NCI-H345 (cell line): ENCODE measurements at places on chromosomes 16 and 17.

DNA sequence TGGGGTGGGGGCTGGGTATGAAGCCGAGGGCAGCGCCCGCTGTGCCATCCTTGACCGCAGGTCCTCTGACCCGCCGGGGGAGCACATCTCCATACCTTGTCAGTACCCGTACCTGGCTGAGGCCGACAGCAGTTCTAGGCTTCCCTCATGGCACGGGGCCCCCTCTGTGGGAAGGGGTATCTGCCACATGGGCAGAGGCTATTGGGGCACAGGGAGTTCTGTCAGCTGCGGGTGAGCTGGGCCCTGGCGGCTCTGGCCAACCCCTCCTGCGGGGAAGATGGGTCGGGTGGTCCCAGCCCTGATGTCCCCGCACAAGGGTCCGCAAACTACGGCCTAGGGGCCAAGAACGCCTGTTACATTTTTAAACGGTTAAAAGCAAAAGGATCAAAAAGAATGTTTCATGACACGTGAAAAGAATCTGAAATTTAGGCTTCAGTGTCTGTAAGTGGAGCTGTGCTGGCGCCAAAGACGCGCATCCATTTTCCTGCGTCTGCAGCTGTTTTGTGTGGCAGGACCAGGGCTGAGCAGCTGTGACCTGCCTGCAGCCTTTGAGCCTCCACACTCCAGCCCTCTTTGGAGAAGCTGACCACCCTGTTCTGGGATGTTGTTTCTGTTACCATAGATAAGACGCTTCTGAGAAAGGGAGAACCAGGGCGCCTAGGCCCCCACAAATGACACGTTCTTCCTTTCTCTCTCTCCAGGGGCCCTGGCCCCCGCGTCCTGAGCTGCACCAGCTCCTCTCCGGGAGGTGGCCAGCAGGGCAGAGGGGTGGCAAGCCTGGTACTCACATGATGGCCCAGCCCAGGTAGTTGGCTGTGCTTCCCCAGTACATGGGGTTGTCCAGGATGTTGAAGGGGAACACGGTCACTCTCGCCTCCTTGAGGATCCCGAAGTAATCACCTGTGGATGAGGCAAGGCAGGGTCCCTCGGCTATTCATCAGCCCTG is 12.7 kb upstream of the RASD1 start:
- no peak for DNase-seq

DNA sequence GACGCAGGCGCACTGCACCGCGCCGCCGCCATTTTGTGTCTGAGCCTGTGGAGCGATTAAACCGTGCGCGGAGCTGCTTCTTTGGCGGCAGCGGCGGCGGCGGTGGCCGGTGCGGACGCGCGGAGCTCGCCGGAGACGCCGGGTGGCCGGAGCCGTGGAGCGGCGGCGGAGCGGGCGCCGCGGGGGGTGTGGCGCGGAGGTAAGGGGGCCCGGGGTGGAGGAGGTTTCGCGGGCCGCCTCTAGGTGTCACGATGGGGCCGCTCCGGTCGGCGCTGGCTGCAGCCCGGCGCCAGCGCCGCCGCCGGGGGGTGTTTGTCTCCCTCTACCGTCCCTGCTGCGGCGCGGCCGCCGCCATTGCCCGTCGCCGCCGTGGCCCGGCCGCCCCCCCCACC is at the start of gene CTCF:
Gene CTCF (plus strand): TSS at position 1 of the 392 bp plus-strand sequence. CDS start 48,307 bp downstream, outside the sequence.
- peak; percentile 74 for DNase-seq

DNA sequence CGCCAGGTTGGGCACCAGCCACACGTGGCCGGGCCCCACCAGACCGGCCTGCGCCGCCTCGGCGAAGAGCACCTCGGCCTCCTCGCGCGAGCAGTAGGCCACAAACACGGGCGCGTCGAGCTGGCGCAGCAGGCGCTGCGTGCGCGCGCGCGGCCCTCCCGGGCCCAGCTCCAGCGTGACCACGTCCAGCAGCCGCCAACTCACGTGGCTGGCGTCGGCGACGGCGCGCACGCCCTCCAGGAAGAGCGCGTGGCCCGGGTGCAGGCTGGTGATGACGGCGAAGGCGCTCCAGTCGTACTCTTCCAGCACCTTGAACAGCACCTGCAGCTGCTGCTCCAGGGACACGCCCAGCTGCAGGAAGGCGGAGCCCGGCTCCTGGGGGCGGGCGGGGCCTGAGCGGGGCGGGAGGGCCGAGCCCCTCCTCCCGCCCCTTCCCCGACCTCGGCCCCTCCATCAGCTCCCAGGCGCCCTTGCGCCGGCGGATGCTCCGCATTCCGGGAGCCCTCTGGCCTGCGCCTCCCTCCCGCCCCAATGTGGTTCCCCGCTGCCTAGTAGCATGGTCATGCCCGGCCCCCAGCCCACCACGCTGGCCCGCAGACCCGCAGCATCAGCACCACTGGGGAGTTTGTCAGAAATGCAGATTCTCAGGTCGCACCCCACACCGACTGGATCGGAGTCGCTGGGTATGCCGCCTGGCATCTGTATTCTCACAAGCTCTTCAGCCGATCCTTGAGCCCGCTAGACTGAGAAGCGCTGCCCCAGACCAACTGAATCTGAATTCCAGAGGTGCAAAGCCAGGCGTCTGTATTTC is 7.2 kb downstream of the GRIN2C start:
- no peak for DNase-seq

GRCh38 chr16:35574011-35574410 is 2114.6 kb downstream of the TP53TG3F start:
- DNase-seq, result no peak

DNA sequence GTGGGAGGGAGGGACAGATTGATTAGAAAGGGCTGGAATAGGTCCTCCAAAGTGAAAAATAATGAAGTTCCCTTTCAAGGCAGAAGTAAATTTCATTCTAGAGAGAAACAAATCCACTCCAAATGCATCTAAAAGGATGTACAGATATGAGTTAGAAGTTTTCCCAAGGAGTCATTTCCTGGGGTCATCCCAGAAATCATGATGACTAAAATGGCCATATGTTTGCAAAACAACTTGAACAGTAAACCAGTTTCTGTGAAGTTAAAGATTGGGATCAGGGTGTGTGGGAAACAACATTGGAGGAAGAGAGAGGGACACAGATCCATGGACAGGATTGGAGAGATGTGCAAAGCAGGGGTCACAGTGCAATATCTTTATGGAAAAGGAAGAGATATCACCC is 32.5 kb upstream of the ARHGAP44 start:
- no peak for DNase-seq

GRCh38 chr16:62863139-62863538 is 826.9 kb upstream of the CDH8 start:
- no peak for DNase-seq

DNA sequence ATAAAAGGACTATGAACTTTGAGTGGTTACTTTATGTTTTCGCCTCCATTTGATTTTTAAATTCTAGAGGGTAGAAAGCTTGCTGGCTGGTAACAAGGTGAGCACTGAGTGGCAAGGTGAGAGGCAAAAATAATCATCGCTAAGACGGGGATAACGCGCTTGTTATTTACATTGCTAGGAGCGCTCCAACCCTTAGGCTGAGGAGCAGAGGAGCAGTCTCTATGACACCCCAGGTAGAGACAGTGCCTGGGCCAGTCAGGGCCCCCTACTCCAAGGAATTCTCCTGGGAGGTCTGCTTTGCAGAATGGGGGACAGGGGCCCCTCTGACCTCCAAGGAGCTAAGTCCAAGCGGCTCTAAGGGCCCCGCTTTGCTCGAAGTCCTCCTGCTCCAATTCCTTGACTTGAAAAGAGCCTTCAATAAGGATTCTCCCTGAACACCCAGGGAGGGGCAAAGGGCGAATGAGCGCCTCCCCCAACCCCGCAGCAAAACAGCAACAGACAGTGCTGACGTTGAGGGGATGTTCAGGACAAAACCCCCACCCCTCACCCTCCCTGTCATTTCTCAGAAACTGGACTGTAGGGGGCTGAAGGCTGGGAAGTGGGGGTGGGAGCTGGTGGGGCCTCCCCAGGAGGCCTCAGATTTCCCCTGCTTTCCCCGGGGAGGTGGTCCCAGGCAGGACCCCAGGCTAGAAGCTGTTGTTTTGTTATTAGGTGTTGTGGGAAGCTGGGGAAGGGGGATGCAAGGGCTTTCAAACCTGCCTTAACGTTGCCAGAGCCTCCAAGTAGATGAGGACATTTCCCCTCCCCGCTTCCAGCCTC is 10.2 kb upstream of the FOXF1 start:
- DNase-seq, result no peak

DNA sequence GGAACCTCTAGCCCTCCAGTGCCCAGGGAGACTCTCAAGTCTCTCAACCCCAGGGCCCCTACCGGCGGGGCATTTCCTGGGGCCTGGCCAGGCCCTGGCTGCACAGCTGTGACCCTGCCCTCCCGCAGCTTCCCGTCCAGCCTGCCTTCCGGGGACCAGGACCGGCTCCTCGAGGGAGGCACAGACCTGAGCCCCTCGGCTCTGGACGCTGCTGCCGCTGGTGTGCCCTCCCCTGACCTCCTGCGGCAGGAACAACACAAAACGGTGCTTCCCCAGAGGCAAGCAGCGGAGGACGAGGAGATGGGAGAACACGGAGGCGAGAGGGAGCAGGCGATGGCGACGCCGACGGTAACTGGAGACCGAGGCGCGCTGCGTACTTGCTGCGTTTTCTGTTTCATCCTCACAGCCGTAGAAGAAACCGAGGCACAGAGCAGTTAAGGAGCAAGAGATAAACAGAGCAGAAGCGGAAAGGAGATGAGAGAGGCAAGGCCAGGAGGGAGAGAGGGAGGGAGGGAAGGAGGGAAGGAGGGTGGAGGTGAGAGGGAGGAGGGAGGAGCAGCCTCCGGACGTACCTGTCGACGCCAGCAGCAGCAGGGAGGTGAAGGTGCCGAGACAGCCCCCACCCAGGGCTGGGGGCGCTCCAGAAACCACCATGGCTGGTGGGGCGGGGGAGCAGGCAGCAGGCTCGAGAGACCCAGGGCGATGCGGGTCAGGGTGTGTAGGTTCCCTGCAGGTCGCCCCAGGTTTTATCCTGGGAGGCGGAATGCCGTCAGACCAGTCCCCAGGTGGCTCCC is at the start of gene PRSS22:
Gene PRSS22 (minus strand): TSS at position 720 of the 794 bp plus-strand sequence. CDS start 66 bp downstream, at position 654.
- peak; percentile 11 for DNase-seq

- DNase-seq, result no peak
These were observed 9.2 kb upstream of the SNN start for GRCh38 chr16:11658896-11659708.

GRCh38 chr17:79742951-79743476 is 12.3 kb downstream of the ENPP7 start:
- DNase-seq, result no peak

- DNase-seq, result no peak
These were observed 31.2 kb downstream of the GNAO1 start for GRCh38 chr16:56222474-56222997.

GRCh38 chr16:66859397-66860068 is 15.3 kb downstream of the CA7 start:
- no peak for DNase-seq

DNA sequence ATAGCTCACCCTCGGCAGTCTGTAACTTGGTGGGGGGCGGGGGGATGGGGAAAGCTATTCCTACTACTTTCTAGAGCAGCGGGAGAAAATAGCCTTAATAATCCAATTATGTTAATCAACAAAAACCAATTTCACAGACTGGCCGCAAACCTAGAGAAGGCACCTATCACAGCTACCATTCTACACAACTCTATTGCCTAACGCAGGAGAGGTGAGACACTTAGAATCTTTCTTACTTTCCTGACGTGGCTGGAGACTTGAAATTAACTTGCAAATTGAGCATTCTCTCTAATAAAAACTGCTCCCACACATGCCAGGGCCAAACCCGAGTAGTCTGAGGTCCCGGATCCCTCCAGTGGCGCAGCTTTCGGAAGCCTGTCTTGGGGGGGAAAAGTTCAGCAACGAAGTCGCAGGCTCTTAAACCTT is 794 bp downstream of the SMG6 start:
- DNase-seq, result no peak

- DNase-seq, result no peak
These were observed 28.2 kb downstream of the ADCY9 start for GRCh38 chr16:4087990-4088577.

DNA sequence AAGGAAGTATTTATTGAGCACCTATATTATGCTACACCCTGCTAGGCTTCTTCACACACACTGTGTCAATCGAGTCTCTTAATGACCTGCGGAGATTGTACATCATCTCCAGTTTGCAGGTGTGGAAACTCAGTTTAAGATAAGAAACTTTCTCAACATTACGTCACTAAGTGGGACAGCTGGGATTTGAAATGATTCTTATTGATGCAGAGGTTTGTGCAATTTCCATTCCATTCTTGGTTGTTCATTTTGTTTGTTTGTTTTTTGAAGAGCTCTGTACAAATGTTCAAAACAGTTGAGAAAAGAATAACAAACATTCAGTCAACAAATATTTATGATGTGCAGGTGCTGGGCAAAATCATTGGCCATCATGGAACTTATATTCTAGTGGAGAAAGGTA is 84.8 kb downstream of the MAP2K6 start:
- no peak for DNase-seq

DNA sequence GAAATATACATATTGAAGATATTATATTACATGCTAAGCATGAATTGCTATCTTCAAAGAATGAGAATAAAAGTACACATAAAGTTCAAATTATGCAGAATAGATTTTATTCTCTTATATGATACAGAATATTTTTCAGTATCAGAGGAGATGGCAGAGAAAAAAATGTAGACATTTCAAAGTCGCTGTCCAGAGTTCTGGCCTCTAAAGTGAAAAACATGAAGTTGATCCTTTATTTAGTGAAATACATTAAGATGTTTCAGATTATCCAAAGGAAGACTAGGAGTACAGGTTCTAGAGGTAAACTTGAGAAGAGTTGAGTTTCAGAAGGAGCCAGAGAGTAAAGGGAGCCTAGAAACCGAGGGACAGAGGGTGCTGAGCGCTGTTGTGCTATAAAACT is 303.6 kb downstream of the UTP18 start:
- no peak for DNase-seq

DNA sequence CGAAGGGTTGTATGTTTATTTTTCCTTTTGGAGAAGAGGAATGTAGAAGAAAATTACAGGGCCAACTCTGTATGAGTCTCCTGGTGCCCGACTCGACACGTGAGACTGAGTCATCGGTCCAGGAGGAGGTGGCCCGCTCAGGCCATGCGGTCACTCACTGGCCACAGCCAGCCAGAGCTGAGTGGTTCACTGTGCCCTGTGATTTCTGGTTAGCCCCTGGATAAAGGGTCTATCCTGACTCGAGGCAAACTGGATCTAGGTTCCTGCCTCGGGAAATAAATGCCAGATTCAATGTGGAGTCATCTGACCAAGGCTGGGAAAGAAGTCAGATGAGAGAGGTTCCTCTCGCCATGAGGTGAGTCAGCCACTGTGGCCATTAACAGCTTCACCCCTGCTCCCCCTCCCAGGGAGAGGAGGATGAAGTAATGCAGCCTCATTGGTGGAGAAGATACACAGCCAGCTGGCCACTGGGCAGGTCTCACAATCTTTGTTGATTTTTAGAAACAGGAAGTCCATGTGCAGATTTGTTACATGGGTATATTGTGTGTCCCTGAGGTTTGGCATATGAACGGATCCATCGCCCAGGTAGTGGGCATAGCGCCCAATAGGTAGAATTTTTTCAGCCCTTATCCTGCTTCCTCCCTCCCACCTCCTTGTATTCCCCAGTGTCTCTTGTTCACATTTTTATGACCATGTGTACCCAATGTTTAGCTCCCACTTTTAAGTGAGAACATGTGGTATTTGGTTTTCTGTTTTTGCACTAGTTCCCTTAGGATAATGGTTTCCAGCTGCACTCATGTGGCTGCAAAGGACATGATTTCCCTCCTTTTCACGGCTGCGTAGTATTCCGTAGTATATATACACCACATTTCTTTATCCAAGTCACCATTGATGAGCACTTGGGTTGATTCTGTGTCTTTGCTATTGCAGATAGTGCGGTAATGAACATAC is 21.7 kb upstream of the USP36 start:
- DNase-seq, result no peak

- DNase-seq, result no peak
These were observed 25.6 kb downstream of the CMC2 start for GRCh38 chr16:80981103-80981502.
